Activated T-helper 1 cell treated with anti-CD3 and anti-CD28 coated beads, Interleukin-12 subunit alpha, Interleukin-12 subunit beta, Interleukin-2, Interleukin-4 antibody, amounts not matched to agents 30 ng/mL and 10 ng/mL and 1 ng/mL, durations not matched to agents 14 hours and 24 hours and 36 hours (primary cell): ENCODE measurements at places on chromosomes 1 and 21. TPM values are rescaled to one million over a fixed set of nuclear protein-coding genes. Genes with fewer than 3 reads are reported as not detected.
A peak's percentile ranks its signal among the peaks of the same experiment; 100 is the strongest.

Gene BMP8B
- total RNA-seq, result 0.31 and 0.42 TPM in 2 replicates

Gene PLEKHN1
- total RNA-seq, result 1.7 and 1.8 TPM in 2 replicates

Gene RHOU
- 0.49 and 0.69 TPM in 2 replicates for total RNA-seq

- DNase-seq, result no peak
These were observed 81.7 kb upstream of the RALGPS2 start for GRCh38 chr1:178643349-178643748.

- peak; percentile 58 for DNase-seq
These were observed 36.4 kb upstream of the JAK1 start for GRCh38 chr1:65002508-65003315.

GRCh38 chr1:185338719-185339622, 21.9 kb upstream of the IVNS1ABP start:
- peak; percentile 63 for DNase-seq
